Endothelial cell (in vitro differentiated cells): ENCODE measurements at places on chromosomes 5 and 9. TPM values are rescaled to one million over a fixed set of nuclear protein-coding genes. Genes with fewer than 3 reads are reported as not detected.

- no peak for DNase-seq
- no peak overlapping the region for H3K4me3 ChIP-seq
Measured at GRCh38 chr9:87567983-87568382, 70.3 kb downstream of the DAPK1 start.

- DNase-seq = no peak
- no peak overlapping the region for H3K27ac ChIP-seq
- no peaks in the 10 kb centered on the region for H3K4me1 ChIP-seq
- H3K4me3 ChIP-seq = no peak overlapping the region
- H3K27me3 ChIP-seq = no peaks in the 10 kb centered on the region
Measured at GRCh38 chr9:88628114-88628513, 93.1 kb downstream of the NXNL2 start.

DNA sequence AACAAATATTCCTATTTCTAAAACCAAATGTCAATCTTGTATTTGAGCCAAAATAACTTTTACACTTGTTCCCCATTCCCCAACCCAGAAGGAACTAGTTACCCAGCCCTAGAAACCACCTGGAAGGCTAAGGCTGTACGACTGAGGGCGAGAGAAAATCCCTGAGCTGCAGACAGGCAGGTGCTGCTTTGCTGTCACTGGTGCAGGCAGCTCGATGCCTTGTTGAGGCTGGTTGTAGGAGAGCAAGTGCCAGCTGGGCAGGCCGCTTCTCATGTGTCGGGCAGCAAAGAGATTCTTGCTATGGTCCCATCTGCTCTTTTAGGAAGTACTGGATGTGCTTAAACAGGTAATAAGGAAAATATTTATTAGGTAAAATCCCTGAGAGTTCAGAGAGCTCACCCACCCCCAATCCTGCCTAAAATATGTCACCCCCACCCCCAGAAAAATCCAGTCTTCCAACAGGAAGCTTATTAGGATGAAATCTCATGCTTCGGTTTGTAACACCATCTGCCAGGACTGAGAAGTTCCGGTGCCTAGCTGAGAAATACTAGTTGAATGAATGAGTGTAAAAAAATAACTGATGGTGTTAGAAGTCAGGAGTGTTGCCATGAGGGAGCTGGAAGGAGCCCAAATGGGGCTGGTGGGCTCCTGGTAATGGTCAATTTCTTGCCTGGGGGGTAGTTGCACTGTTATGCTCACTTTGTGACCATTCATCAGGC lies 91.1 kb upstream of the DMRT1 start:
- DNase-seq = no peak
- no peak overlapping the region for H3K4me3 ChIP-seq
- H3K4me1 ChIP-seq = no peaks in the 10 kb centered on the region
- peaks cover 6% of the 10 kb centered on the region for H3K36me3 ChIP-seq
- no peaks in the 10 kb centered on the region for H3K27me3 ChIP-seq

DNA sequence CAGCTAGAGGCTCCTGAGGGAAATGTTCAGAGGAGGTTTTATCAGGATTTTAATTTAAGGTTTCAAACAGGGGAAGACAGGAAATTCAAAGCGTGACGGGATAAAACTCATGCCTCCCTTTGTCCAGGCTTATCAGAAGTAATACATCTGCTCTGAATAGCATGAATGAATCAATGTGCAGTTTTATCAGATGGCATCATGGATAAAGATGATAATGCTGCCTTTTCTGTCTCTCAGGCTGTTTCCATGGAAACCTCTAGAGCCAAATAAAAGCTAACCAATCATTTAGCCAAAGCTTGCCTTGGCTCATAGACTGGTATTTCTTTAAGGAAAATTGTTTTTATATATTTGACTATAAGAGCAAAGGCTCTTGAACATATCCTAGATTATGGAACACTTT lies 16.4 kb downstream of the MFAP3 start:
- H3K36me3 ChIP-seq = peaks cover 5% of the 10 kb centered on the region
- DNase-seq = no peak
- no peaks in the 10 kb centered on the region for H3K27me3 ChIP-seq
- peaks cover 9% of the 10 kb centered on the region for H3K4me1 ChIP-seq
- peak overlapping the region; percentile 44 for H3K27ac ChIP-seq

Gene MAMDC2
- 0.10 TPM for total RNA-seq

Gene CA9
- 1.5 TPM for total RNA-seq

DNA sequence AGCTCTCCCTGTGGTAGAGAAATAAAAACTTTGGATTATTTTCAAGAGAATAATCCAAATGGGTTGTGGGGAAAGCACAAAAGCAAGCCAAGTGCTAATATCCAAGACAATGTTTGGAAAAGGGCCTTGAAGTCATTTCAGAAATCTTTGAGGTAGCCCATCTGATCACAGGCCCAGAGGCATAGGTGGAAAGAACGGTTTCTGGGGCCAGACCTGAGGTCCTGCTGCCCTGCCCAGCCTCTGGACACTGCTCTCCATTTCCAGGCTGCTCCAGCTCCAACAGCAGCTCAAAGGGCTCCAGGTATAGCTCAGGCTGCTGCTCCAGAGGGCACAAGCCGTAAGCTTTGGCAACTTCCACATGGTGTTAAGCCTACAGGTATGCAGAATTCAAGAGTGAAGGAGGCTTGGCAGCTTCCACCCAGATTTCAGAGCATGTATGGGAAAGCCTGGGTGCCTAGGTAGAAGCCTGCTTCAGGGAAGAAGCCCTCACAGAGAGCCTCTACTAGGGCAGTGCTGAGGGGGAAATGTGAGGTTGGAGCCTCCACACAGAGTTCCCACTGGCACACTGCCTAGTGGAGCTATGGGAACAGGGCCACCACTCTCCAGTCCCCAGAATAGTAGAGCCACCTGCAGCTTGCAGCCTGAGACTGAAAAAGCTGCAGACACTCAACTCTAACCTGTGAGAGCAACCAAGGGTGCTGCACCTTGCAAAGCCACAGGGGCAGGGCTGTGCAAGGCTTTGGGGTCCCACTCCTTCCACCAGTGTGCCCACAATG lies 133.1 kb downstream of the PIK3R1 start:
- no peak overlapping the region for H3K4me3 ChIP-seq
- no peak overlapping the region for H3K27ac ChIP-seq
